ENCODE measurements at places on chromosomes 2 and 18. TPM values are rescaled to one million over a fixed set of nuclear protein-coding genes. Genes with fewer than 3 reads are reported as not detected.

- H3K4me3 ChIP-seq, result no peak overlapping the region
- no peaks in the 10 kb centered on the region for H3K4me1 ChIP-seq
- no peak overlapping the region for H3K27ac ChIP-seq
- no peaks in the 10 kb centered on the region for H3K36me3 ChIP-seq
- no peak for DNase-seq
These were observed 638.1 kb downstream of the DSC3 start for GRCh38 chr18:30404422-30404821.

GRCh38 chr2:150027164-150027563 is 439.6 kb upstream of the MMADHC start:
- no peaks in the 10 kb centered on the region for H3K4me1 ChIP-seq
- H3K4me3 ChIP-seq, result no peak overlapping the region
- no peak overlapping the region for H3K27ac ChIP-seq
- H3K36me3 ChIP-seq, result no peaks in the 10 kb centered on the region
- no peaks in the 10 kb centered on the region for H3K27me3 ChIP-seq

GRCh38 chr2:164667566-164667965 is 46.3 kb upstream of the GRB14 start:
- no peak overlapping the region for H3K27ac ChIP-seq
- H3K4me3 ChIP-seq, result no peak overlapping the region
- H3K27me3 ChIP-seq, result no peaks in the 10 kb centered on the region

GRCh38 chr18:48622911-48623431 is 84.1 kb downstream of the CTIF start:
- no peaks in the 10 kb centered on the region for H3K4me1 ChIP-seq
- peaks cover 21% of the 10 kb centered on the region for H3K36me3 ChIP-seq
- H3K27ac ChIP-seq, result peak overlapping the region; percentile 49
- no peaks in the 10 kb centered on the region for H3K27me3 ChIP-seq
- no peak overlapping the region for H3K4me3 ChIP-seq

DNA sequence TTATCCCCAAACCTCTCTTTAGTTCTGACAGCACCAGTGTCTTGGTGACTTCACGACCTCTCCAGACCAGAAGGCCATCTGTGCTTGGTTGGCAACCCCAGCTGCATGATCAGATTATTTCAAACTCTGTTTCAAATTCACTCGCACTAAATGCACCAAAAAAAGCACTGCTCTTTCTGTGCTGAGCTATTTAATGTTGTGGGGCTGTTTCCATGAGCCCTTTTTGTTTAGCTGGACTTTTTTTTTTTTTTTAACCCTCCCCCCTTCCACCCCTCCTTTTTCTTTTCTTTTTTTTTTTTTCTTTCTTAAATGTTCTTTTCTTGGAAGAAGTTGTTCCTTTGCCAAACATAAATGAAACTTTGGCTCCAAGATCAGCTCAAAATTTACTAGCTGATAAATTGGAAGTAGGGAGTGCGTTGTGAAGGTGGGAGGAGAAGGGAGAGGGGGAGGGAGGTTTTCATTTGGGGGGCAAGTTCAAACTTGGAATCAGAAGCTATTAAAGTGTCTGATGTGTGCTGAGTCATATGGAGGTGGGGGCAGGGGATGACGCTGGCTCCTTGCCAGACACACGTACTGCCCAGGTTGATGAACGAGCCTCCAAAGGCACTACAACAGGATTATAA is 543.0 kb upstream of the TNP1 start:
- H3K4me1 ChIP-seq, result no peaks in the 10 kb centered on the region
- H3K27me3 ChIP-seq, result no peaks in the 10 kb centered on the region
- H3K27ac ChIP-seq, result peak overlapping the region; percentile 50
- H3K36me3 ChIP-seq, result no peaks in the 10 kb centered on the region

LBH gene
- total RNA-seq, result 23.3 TPM

PIGN gene
- total RNA-seq, result 47.1 TPM

PAIP2B gene
- total RNA-seq, result 9.7 TPM

DNA sequence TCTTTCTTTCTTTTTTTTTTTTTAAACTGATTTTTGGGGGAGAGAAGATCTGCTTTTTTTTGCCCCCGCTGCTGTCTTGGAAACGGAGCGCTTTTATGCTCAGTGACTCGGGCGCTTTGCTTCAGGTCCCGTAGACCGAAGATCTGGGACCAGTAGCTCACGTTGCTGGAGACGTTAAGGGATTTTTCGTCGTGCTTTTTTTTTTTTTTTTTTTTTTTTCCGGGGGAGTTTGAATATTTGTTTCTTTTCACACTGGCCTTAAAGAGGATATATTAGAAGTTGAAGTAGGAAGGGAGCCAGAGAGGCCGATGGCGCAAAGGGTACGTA is 587 bp downstream of the MEIS1 start:
- no peak for DNase-seq
- H3K27ac ChIP-seq, result peak overlapping the region; percentile 89
- peaks cover 66% of the 10 kb centered on the region for H3K27me3 ChIP-seq

TRIB2 gene
- total RNA-seq, result 67.6 TPM

- DNase-seq, result no peak
- peak overlapping the region; percentile 3 for H3K4me3 ChIP-seq
- H3K4me1 ChIP-seq, result peaks cover 50% of the 10 kb centered on the region
- H3K27me3 ChIP-seq, result no peaks in the 10 kb centered on the region
- H3K27ac ChIP-seq, result no peak overlapping the region
These were observed 3.0 kb downstream of the MSH6 start for GRCh38 chr2:47785986-47786385.

All from stomach (tissue), 19 donors.